ENCODE measurements at places on chromosomes 5 and 9.

DNA sequence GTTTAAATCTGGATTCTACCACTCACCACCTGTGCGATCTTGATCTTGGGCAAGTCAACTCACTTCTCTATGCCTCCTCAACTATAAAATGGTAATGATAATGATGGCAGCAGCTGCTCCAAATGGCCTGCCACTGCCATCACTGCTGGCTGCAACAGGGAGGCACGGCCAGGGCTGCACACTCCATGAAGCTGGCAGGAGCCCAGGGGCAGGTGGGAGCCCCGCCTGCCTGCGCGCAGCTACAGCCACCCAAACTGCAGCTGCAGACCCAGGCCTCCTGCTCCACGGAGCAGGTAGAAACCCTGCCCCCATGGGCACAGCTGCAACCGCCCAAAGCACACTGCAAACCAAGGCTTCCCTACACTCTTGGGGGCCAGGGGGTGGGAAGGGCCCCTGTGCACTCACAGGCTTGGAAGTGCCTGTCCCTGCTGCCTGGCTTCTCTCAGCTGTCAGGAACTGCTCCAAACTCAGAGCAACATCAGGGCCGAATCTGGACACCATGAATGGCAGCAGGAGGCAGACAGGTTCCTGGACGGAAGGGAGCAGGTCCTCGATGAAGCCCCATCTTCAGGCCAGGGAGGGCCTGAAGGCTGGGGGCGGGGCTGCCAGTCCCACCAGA lies 57.6 kb downstream of the PRELID2 start:
- DNase-seq, result no peak

GRCh38 chr9:109969011-109969410 lies 189.0 kb downstream of the PALM2AKAP2 start:
- peak; percentile 26 for DNase-seq

DNA sequence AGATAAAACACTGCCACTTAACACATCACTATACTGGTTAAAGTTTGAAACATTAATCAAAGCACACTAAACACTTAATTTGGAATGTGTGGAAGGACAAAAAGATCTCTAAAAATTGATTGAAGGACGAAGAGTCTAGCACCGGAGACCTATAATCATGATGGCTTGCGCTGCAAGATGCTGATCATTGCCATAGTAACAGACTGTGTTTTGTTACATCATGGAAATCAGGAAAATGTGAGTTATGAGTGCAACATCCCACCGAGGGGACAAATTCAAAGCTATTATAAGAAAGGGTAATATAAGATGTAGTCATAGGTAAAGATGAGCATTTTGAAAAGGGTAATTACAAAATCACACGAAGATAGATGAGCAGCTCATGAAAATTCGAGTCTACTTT lies 278.8 kb upstream of the CTNND2 start:
- no peak for DNase-seq

- no peak for DNase-seq
Observed at GRCh38 chr9:121494192-121494591, 5.5 kb downstream of the GGTA1 start.

DNA sequence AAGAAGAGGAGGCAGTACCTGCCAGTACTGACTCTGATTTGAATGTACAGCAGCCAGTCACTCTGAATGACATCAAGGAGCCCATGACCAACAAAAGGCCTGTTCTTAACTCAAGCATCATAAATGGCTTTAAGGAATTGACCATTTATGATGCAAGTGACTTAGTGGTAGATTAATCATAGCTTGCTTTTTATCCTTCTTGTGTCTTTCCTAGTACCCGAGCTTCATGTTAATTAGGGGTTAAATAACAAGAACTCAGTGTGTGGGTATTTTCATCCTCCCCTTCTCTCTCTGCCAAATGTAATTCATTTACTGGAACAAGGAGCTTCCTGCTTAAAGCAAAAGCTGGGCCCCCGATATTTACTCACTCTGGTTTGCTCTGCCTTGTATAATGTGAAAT lies 146.5 kb downstream of the UNC13B start:
- no peak for DNase-seq

- DNase-seq, result peak; percentile 88
Observed at GRCh38 chr5:107893642-107894041, 222.9 kb upstream of the EFNA5 start.

GRCh38 chr5:168693883-168694282 lies 114.7 kb upstream of the PANK3 start:
- no peak for DNase-seq

DNA sequence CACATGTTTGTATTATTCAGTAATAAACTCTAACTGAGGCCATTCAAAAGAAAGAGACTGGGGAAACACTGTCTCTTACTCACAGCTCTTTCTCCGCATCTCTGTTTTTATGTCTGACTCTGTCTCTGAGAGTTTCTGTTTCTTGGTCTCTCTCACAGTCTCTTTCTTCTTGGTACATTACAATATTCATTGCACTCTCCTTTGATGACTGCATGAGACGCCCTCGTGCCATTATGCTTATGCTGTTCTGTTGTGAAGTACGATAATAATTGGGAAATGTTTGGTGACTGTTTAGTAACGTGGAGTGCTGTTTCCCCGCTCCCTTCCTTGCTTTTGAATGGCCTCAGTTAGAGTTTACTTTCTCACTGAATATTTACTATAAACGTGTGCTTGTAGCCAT lies 25.3 kb upstream of the TLX3 start:
- no peak for DNase-seq

GRCh38 chr9:14939378-14939777 lies 29.1 kb upstream of the FREM1 start:
- DNase-seq, result no peak

GRCh38 chr9:123807251-123807650 lies 122.7 kb downstream of the DENND1A start:
- no peak for DNase-seq

GRCh38 chr5:146068977-146069779 lies 36.2 kb downstream of the PLAC8L1 start:
- DNase-seq, result no peak

DNA sequence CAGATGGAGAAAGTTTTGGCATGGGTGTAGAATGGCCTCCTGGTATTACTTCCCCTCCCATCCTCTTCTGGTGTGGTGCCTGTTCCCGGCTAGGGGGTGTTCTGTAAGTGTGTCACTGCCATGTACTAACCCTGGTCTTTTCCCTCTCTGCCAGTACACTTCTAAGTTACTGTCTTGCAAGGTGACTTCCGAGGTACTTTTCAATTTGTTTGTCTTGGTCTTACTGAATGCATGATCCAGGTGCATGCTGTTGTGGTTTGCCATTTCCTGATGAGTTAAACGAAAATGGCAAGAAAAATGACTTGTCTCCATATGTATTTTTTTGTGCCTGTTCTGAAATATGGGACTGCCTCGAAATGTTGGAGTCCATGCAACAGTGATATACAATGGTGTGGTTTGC lies 46.0 kb downstream of the C9orf152 start:
- no peak for DNase-seq

GRCh38 chr5:147190331-147190730 lies 44.5 kb upstream of the STK32A start:
- peak; percentile 53 for DNase-seq

GRCh38 chr5:173497685-173498084 lies 118.8 kb downstream of the BOD1 start:
- no peak for DNase-seq

- peak; percentile 28 for DNase-seq
Observed at GRCh38 chr5:68419637-68420452, 204.3 kb downstream of the PIK3R1 start.

- peak; percentile 62 for DNase-seq
Observed at GRCh38 chr5:17157294-17157693, 60.1 kb upstream of the BASP1 start.

DNA sequence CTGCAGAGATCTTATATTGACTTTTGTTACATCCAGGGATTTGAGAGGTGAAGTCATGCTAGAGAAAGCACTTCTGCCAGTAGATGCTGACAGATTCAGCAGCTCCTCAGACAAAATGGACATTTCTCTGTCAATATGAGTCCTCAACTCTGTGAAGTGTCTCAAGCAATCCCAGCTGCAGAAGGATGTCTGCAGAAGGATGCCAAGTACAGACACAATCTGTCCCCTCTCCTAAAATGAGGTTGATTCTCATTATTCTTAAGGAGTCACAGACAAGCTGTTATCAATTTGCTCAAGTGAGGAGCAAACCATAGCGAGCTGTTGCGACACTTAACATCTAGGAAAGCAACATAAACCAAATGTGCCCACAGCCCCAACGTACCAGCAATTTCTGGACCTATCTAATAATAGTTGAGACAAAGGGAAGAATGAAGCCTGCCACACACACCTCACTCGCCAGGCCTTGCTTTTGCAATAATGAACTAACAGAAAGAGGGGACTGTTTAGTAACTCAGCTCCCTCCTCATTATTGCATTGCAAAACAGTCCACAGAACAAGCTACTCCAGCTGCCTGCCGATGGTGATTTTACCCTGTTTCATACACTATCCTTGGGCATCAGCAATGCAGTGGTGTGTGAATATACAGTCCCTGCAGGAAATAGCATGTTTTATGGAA lies 364.2 kb upstream of the PDE4D start:
- DNase-seq, result no peak

DNA sequence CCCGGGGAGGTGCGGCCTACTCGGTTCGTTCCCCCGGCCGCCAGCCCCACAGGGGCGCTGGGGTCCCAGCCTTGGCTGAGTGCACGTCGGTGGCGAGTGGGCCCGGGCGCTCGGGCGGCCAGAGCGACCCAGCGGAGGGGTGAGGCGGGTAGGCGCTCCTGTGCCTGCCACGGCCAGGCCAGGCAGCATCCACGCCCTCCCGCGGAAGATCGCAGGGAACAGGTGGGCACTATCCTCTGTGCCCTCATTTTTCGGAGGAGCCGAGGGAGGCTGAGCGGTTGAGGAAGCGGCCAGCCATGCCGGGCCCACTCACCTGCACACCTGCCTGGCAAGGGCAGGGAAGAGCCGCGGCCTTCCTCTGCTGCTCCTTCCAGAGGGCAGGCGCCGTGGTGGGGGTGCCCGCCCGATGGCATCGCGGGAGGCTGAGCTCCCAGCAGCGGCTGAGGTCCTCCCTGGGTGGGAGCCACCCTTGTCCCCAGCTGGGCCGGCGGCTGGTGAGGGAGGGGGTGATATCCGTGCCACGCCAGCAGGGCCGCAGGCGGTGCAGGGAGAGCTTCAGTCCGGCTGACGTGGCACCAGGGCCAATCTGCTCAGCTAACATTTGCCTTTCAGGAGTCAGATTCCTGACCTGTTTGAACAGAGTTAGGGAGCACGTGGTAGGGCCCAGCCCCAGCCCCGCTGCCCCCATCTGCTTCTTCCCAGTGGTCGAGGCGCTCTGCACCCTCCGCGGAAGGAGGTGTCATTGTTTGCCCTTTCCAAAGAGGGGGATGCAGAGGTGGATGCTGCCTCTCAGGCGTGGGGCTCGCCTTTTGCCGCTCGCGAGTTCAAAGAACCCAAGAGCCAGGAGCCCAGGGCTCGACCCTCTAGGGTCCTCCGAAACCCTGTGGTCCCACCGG lies 1.6 kb upstream of the SEC16A start:
- DNase-seq, result peak; percentile 11

- DNase-seq, result no peak
Observed at GRCh38 chr5:52685566-52685965, 102.2 kb upstream of the ITGA1 start.

DNA sequence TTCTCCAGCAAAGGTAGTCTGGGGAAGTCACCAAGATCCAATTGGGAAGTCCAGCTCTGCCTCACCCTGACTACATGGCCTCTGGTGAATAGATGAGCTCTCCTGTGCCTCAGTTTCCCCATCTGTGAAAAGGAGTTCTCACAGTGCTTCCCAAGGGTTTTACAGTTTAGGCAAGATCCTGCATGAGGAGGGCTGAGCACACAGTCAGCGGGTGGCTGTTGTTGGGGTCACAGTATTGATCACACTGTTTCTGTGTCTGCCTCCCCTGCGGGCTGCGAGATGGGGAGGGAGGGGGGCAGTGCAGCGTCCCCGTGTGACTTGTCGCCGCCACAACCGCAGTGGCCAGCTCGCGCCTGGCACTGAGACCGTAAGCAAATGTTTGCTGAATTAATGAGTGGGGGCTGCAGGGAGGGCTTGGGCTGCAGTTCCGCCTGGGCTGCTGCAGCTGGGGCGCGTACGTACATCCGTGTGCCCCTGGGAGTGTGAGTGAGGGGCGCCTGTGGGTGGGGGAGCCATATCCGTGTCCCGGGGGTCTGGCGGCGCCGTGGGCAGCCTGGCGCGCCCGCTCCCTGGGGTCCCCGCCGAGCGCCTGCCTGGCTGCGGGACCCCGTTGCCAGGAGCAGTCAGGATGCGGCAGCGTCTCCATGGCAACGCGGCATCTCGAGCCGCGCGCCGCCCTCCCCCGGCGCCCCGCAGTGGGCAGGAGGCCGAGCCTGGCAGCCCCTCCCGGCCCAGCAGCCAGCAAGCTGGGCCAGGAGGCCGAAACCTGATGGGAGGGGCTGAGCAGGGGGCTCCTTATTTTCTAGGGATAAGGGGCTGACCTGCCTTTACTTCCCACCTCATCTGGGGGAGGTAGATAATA lies 31.4 kb upstream of the PSD2 start:
- DNase-seq, result no peak

DNA sequence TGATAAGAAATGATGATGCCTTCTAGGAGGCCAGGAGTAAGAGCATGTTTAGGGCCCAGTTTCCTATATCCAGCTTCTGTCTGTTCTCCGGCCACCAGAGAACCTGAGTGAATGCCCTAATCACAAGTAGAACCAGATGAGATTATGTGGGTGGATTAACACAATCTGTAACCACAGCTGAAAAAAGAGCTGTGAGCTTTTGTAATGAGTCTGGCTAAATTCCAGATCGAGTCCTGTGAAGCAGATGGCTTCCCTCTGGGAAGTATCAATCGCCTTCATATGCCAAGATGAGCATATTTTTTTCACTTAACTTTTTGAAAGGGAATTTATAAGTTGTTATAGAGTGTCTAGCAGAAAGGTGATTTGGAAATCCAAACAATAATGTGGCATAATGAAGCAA lies 99.8 kb downstream of the NNT start:
- DNase-seq, result peak; percentile 91

- no peak for DNase-seq
Observed at GRCh38 chr9:91155746-91156376, 205.9 kb downstream of the AUH start.

DNA sequence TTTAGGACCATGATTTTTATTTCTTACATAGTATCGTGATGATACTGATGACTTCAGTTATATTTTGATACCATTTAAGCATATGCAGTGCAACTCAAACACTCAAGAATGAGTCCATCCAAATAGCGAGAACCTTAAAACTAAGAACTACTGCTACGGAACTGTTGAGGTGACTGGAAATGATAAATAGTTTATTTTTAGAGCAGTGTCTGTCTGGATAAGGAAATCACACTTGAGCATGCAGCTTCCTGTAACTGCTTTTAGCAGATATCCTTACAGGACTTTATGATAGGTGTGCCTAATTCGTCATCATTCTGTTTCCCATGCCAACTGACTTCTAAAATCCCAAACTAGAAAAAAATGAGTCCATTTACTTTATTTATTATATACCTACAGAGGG lies 85.5 kb downstream of the ADGRV1 start:
- DNase-seq, result no peak

- DNase-seq, result no peak
Observed at GRCh38 chr5:133581918-133582317, 30.4 kb downstream of the FSTL4 start.

GRCh38 chr5:167248257-167248656 lies 1043.2 kb upstream of the WWC1 start:
- DNase-seq, result no peak

Measured in AG10803 (cell line).